Hippocampal formation (tissue), 2 donors: ENCODE measurements at places on chromosomes 12 and 14.

DNA sequence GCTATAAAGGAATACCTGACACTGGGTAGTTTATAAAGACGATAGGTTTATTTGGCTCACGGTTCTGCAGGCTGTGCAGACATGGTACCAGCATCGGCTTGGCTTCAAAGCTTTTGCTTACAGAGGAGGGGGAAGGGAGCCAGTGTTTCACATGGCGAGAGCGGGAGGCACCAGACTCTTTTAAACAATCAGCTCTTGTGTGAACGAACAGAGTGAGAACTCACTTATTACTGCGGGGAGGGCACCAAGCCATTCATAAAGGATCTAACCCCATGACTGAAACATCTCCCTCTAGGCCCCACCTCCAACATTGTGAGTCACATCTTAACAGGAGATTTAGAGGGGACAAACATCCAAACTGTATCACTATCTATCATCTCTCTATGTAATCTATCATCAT is 227.4 kb downstream of the TMEM132D start:
- DNase-seq, result peak; percentile 24

GRCh38 chr12:114683709-114684097 is 272 bp downstream of the TBX3 start:
- DNase-seq, result no peak

- no peak for DNase-seq
These were observed 185.6 kb downstream of the TMEM117 start for GRCh38 chr12:44021471-44021971.

GRCh38 chr12:50971946-50972345 is 19.6 kb downstream of the HIGD1C start:
- no peak for DNase-seq

DNA sequence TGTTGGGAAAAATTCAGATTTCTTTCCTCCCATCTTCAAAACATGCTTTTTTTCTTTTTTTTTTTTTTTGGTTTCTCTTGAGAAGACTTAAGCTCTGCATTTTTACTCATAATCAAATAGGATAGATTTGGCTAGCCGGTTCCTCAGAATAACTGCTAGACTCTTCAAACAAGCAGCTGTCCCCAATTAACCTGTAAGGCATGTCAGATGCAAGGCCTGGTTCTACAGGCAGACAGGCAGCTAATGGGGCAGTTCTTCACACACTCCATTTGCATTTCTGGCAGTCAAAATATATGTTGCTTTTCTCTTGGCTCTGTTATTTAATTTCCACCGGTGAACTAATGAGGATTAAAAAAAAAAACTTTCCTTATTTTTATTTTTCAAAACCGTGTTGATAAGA is 228.0 kb upstream of the ATP2B1 start:
- no peak for DNase-seq

- no peak for DNase-seq
These were observed 75.6 kb downstream of the ARL6IP4 start for GRCh38 chr12:123056053-123056452.

DNA sequence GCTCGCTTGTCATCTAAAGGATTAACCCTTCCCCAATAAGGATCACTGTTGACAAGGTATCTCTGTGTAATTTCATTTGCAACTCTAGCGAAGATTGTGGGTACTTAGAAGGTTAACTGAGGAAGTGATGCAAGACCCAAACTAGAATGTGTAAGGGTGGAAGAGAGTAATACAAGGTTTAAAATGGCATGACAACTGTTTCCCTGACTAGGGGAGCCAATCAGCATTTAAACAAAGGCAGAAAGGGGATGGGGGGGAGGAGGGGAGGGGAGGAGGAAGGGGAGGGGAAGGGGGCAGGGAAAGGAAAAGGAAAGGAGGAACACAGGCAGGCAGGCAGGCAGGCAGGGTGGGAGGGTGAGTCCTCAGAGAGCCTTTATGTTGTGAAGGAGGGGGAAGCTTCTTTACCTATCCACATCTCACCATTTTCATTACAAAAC is 31.1 kb downstream of the NRDE2 start:
- DNase-seq, result no peak

GRCh38 chr12:123983822-123984485 is 10.9 kb downstream of the ZNF664 start:
- peak; percentile 26 for DNase-seq

DNA sequence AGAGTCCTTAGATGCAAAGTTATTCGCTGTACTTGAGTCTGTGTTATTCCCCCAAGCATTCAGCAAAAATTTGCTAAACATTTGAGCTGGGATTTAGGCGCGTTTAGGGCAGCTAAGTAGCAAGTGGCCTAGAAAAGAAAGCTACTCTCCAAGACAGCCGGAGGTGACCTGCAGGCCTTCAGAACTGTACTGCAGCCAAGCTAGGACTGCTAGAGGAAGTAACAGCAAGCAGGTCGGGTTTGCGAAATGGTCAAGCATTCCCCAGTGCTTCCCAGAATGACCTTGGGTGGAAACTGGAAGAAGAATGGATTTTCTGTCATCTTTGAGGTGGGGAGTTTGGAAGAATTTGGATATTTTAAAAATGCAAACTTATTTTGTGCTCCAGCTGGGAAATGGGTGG is 287.5 kb downstream of the FOXN3 start:
- DNase-seq, result no peak

- no peak for DNase-seq
These were observed 37.5 kb downstream of the ACACB start for GRCh38 chr12:109153821-109154441.

DNA sequence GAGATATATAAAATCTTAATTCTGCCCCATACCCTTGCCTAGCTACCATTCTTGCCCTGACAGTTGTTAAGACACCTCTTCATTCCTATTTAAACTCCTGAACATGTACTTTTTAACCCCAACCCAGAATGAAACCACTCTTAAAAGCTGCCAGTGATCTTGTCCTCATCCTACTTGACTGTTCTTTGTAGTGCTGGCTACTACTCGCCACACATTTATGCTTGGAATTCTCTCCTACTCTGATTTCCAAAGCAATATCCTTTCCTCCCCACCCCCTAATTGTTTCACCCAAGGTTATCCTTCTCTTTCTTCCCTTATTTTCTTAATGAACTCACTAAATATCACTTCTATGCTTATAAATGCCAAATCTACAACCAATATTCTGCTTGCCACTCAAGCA is 4.1 kb downstream of the NFYB start:
- no peak for DNase-seq

DNA sequence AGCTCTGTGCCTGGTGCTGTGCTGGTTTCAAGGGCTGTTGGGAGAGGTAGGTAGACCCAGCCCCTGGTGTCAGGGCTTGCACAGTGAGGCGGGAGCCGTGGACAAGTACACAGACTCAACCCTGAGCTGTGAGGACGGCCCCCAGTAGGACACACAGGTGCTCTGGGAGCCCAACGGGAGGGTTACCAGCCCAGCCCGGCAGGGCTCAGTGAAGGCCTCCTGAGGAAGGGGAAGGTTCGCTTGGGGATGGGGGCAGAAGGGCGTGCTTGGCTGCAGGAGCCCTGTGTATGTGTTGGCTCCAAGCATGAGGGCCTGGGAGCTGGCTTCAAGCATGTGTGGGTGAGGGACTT is 58.9 kb downstream of the SLC25A47 start:
- DNase-seq, result no peak

DNA sequence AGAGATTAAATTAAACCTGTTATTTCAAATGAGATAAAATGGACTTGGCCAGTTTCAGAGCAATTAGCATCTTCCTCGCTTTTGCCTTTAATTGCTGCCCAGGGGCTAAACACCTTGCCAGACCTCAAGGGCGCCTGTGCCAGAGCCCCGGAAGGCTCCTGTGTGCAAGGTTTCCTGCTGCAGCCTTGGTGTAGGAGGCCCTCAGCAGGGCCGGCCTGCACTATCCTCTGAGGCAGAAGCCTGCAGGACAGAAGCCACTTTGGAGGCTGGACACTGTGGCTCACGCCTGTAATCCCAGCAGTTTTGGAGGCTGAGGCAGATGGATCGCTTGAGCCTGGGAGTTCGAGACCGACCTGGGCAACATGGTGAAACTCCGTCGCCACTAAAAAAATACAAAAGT is 150.4 kb downstream of the CALM1 start:
- DNase-seq, result no peak

- DNase-seq, result no peak
These were observed 56.2 kb downstream of the CRADD start for GRCh38 chr12:93733358-93733757.

DNA sequence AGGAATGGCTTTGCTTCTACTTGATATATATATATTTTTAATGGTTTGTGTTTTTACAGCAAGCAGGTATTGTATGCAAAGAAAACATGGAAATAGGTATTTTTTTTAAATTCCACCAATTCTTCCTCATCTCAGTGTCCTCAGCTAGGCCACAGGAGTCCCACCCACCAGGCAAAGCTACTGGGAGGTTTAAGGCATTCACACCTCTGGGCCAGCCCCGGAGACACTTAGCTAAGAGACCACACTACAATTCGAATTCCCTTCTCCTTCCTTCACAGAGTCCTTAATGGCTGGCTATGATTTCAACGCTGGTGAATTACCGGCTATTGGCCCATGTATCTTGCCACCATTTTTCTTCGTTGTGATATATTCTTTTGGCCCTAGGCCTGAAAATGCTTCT is 71.4 kb downstream of the SLC15A4 start:
- DNase-seq, result no peak

- DNase-seq, result no peak
These were observed 17.9 kb upstream of the RND1 start for GRCh38 chr12:48883305-48884161.

GRCh38 chr12:58346032-58346632 is 404.8 kb downstream of the ATP23 start:
- no peak for DNase-seq

GRCh38 chr14:93343797-93344196 is 3.2 kb upstream of the COX8C start:
- no peak for DNase-seq

DNA sequence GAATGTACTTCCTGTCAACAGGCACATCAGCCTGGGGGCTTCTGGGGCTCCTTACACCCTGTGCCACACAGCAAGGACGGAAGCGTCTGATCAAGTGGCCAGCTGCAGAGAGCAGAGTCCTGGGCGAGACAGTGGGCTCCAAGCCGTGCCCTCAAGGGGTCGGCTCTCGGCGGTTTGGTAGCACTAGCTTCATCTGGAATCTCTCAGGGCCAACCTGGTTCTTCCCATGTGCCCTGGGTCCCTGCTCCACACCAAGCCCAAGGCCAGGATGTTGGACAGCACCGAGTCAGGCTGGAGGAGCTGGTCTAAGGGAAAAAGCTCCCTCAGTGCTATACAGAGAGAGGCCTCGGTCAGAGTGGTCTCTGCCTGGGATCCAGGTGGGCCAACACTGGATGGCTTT is 20.5 kb downstream of the DIO3 start:
- no peak for DNase-seq

- no peak for DNase-seq
These were observed 185.8 kb downstream of the DUSP6 start for GRCh38 chr12:89166525-89166934.

DNA sequence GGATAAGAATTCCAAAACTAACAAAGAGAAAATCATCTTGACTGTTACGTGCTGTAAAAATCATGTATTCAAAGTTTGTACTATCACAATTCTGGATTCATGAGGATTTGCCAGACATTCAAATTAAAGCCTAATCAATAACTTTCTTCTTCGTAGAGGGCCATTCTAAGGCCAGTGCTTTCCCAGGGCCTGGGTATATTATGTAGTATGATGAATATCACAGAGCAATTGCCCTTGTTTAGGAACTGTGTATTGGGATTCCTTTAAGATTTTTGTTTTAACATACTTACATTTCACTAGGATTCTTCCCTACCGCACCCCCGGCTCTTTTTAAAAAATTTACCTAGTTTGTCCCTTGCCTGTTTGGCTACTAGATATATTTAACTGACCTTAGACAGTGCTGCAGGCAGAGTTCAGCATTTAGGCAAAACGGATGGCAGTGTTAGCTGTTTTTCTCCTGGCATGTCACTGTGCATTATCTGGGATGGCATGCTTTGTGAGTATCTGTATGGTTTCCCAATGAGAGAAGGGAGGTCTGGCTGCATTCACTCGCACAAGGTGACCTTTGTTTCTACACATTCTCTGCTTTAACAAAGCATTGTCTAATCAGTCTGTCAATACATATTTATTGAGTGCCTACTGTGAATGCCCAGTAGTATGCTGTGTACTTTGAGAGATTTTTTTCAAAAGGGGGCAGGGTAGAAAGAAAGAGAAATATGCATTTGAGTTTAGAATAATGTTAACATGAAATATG is 63.3 kb downstream of the ERC1 start:
- no peak for DNase-seq

DNA sequence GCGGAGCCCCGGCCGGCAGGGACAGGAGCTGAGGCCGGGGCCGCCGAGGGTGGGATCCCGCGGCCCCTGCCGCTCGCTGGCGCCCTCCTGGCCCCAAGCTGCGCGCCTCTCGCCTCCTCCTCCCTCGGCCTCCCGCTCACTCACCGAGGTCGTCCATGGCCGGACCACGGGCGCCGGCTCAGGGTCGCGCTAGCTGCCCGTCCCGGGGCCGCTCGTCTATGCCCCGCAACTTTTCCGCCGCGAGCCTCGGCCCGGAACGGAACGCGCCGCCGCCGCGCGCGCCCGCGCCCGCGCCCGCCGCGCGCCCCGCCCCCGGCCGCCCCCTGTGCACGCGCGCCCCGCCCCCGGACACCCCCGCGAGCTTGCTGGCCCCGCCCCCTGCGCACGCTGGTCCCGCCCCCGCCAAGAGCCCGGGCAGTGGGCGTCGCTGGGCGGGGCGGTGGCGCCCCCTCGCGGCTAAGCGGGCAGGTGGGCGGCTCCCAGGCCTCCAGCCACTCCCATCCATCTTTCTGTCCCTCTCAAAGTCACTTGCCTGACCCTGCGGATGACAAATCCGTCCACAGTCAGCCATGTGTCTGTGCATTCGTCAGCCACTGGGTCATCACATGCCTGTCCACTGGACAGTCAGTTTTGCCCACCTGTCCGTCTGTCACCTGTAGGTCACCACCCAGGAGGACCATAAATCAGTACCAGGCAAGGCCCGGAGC is at the start of gene PXN:
Gene PXN, minus strand, starts transcription at position 258 of the 707 bp plus-strand sequence. Its CDS starts 101 bp downstream, at position 157.
- peak; percentile 76 for DNase-seq

DNA sequence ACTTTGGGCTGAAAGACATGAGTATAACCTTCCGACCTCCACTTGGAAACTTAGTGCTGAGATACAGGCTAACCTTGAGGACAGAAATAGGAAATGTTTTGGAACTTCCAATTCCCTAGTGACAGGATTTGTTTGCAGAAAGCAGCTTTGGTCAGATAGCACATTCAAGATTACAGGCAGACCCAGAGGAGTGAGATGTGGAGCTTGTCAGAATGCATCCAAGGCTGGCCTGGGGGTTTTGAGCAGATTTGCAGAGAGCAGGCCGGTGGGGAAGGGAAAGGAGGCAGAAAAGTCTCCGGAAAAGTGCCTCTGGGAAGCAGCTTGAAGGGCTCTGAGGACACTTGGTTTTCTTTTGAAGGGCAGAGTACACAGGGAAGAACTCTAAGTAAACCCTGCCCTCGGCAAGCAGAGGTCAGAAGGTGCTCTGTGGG is 180.3 kb downstream of the ETV6 start:
- no peak for DNase-seq

DNA sequence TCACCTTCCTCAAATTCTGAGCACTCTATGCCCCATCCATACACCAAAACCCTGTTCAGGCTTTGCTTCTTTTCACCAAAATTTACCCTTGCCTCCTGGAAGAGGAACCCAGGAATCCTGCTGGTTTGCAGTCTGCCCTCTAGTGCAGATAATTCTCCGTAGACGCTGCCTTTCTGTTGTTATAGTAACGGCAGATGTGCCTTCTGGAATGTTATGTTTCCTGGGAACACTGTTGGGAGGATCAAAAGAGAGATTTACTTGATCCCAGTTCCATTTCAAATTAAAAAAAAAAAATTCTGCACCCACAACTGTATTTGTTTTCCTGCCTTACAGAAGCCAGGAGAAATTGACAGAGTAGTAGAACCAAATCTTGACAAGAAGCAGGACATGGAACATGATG is 104.2 kb upstream of the RMST start:
- no peak for DNase-seq
